ENCODE measurements at places on chromosomes 6 and 20.
A peak's percentile ranks its signal among the peaks of the same experiment; 100 is the strongest.

DNA sequence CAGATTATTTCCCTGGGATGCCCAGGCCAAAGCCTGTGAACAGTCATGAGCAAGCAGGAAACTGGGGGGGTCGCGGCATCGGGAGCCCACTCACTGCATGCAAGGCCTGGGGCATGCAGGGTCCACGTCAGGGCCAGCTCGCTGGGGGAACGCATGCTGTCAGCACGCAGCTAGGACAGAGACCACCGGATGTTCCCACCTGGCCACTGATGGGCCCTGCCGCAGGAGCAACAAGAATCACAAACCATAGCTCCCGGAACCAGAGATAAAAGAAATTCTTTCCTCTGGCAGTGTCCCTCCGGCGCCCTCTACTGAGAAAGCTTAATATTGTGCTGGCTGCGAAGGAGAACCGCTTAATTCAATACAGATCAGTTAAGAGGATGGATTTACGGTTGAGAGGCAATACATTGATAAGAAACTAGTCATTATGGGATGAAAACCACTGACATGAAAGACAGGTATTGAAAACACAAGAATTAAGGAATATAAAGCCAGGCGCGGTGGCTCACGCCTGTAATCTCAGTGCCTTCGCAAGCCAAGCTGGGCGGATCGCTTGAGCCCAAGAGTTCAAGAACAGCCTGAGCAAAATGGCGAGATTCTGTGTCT, 32.6 kb downstream of the C6orf15 start:
- no peak for DNase-seq

DNA sequence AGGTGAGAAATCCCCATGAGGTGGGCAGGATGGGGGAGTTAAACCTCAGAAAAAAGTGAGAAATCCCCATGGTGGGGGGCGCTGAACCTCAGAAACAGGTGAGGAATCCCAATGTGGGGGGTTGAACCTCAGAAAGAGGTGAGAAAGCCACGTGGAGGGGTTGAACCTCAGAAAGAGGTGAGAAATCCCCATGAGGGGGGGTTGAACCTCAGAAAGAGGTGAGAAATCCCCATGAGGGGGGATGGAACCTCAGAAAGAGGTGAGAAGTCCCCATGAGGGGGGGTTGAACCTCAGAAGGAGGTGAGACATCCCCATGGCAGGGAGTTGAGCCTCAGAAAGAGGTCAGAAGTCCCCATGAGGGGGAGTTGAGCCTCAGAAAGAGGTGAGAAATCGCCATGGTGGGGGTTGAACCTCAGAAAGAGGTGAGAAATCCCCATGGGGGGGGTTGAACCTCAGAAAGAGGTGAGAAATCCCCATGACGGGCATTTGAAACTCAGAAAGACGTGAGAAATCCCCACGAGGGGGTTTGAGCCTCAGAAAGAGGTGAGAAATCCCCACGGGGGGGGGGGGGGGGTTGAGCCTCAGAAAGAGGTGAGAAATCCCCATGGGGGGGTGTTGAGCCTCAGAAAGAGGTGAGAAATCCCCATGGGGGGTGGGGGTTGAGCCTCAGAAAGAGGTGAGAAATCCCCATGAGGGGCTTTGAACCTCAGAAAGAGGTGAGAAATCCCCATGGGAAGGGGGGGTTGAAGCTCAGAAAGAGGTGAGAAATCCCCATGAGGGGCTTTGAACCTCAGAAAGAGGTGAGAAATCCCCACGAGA, 14.3 kb upstream of the GOPC start:
- DNase-seq, result no peak

DNA sequence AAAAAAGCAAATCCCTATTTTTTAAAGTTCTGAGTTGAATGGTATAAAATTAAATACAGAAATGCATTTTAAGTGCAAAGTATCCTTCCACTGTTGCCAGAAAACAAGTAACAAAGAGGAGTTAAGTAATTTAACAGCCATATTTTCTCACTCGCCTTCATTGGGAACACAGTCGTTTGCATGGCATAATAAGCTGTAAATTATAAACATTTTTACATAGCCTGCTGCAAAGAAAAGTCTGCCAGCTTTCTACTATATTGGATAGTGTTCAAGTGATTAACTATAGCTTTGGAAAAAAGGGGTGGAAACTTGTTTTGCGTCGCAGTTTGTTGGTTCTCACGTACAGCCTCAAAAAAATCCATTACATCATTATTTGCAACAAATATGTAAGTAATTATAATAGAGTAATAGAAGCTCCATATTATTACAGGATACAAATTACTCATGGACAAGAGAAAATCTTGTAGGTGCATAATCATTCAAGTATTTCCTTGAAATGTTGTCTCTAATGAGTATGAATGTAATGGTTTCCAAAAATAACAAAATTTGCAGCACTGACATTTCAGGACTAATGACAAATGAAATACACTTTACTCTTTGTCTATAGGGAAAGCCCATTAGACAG, 139.3 kb downstream of the PDSS2 start:
- no peak for DNase-seq

DNA sequence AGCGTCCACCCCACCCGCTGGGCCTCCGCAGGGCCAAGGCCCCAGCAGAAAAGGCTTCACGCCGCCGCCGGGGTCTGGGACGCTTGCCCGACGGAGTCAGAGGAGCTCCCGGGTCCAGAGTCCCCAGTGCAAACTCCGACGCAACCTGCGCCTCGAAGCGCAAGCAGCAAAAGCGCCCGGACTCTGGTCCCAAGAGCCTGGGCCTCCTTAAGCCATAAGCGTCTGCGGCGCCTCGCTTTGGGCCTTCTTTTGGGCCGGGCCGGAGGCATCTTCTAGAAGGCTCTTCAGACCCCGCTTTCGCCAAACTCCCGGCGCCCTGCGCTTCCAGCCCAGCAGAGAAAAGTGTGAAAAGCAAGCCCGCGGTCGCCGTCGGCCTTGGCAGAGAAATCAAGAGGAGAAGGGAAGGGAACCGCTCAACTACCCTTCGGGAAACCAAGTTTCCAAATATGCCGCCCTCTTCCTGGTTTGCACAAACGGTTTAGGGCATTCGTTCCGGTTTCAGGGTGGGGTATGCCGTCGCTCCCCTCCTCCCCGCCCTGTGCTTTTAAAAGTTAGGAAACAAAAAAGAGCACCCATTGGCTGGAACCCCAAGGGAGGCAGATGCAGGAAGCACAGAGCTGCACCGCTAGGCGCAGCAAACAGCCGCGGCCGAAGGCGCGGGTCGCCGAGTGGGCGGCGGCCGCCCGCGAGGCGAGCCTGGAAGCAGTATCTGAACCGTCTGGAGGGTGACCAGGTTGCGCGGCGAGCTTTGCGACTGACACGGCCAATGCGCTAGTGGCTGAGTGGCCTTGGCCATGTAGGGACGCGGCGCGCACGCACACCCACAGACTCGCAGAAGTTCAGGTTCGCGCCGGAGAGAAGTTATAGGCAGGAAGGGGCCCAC, 1.2 kb downstream of the TBX18 start:
- no peak for DNase-seq

- no peak for DNase-seq
These were observed 27.9 kb downstream of the CENPW start for GRCh38 chr6:126367849-126368248.

DNA sequence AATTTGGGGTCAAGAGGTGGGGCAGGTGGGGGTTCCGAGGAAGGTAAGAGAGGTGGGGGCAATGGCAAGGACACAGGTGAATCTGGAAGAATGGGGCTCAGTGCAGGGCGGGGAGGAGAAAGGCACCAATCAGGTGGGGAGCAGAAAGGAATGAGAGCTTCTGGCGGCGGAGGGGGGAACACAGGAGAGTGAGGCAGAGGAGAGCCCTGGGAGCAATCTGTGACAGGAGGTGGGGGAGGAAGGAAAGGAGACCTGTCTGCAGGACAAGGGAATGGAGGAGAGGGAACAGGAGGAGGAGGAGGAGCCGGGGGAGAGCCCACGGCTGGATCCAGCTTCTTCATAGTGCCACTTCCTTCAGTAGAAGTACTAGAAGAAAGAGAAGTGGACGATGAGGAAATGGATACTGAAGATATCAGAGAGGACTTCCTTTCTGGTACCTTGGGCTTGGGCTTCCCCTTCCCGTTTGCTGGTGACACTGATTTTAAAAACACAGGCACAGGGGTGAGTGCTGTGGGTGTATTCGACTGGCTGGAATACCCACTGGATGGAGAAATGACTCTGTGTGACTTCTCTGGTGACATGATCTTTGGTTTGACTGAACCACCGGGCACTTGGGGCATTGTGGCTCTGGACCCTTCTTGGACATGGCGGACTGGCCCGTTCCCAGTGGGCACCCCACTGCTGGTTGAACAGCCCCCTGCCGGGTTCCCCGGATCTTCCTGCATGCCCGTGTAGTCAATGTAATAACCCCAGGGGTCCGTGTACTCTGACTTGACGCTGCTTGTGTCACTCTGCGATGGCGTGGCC, 27.4 kb downstream of the HEBP2 start:
- no peak for DNase-seq

DNA sequence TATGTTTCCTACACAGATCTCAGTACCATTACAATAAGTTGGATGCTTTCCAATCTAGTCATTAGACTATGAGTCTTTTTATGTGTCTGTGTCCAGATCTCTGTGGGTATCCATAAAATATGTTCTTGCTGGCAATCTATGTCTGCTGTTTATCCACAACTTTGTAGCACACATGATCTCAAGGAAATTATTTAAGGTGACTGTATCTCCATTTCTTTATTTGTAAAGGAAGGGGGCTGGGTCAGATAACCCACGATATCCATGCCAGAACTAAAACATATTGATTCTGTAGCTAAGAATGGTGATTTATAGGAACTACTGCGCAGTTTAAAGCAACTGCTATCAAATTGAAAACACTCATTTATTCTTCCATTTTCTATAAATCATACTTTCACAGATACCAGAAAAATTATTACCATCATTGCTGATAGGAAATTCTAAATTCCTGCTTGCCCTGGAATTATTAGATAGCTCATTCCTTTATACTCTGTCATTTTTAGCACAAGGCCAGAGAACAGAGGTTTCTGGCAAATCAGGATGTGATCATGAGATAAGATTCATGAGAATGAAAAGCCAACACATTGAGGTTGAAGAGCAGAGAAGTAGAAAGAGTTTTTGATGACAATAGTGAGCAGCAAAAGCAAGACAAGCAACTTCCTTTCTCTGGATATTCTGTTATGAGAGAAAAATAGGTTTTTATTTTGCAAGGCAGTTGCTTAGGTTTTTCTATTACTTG, 851.4 kb upstream of the CITED2 start:
- no peak for DNase-seq

- DNase-seq, result no peak
These were observed 131.6 kb downstream of the OGFRL1 start for GRCh38 chr6:71420095-71420692.

GRCh38 chr20:23917024-23917725, 37.6 kb upstream of the CST5 start:
- no peak for DNase-seq

GRCh38 chr20:49885558-49886332, 29.6 kb downstream of the SPATA2 start:
- DNase-seq, result no peak

DNA sequence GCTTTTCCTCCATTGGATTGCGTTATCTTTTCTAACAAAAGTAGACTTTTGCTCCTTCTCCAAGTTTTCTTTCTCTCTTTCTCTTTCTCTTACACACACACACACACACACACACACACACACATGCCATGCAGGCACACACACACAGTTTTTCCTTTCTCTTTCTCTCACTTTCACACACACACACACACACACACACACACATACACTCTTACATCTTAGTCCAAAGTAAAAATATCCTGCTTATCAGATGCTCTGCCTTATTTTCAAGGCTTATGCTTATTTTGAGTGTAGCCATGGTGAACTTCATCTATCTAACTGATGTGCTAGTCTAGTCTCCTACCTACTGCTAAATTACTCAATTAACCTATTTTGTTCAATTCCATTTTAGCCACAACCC, 34.4 kb upstream of the RAB23 start:
- no peak for DNase-seq

GRCh38 chr6:91497770-91498169, 910.9 kb upstream of the MAP3K7 start:
- no peak for DNase-seq

- DNase-seq, result no peak
These were observed 177.5 kb downstream of the KHDC1L start for GRCh38 chr6:73047801-73048200.

GRCh38 chr20:64006902-64007301, 26.0 kb downstream of the PRPF6 start:
- DNase-seq, result no peak

DNA sequence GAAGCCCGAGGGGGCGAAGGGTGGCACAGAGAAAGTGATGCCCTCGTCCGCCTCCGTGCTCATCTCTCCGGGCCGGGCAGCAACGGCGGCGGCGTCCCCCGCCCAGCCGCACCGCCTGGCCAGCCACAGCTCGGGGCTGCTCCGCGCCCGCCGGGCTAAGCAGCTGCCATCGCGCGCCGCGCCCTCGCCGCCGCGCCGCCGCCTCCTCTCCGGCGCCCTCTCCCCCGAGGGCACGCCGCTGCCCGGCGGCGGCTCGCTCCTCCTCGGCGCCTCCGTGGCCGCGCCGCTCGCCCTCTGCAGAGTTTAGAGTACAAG, 225 bp downstream of the MAP3K5 start:
- no peak for DNase-seq

DNA sequence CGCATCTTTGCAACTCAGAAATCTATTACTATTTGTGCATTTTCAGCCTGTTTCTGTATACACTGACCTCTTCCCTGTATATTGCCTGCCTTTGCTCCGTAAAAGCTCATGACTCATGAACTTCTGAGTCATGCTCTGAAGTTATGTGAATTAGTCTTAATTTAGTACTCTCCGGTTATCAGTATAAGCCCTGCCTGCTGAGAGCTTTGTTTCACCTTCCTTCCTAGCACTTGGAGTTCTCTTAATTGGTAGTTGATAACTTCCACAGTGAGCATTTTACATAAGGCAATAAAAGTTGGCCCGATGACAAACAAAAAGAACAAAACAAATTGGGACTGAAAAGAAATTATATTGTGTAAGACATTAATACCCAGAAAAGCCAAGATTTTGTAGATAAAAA, 231.4 kb downstream of the GJA1 start:
- DNase-seq, result peak; percentile 41

DNA sequence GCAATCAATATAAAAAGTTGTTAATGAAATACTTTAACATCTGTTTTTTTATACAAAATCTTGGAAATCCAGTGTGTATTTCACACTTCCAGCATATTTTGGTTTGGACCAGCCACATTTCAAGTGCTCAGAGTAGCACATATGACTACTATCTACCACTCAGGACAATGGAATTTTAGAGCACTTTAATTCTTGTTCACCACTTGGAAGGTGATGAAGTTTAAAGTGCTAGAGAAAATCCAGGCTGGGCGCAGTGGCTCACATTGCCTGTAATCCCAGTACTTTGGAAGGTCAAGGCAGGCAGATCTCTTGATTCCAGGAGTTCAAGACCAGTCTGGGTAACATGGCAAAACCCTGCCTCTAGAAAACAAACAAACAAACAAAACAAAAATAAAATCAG, 6.1 kb upstream of the SLC35B3 start:
- DNase-seq, result no peak

All from smooth muscle cell of the brain vasculature (primary cell).